ENCODE measurements at places on chromosomes 4 and X.

DNA sequence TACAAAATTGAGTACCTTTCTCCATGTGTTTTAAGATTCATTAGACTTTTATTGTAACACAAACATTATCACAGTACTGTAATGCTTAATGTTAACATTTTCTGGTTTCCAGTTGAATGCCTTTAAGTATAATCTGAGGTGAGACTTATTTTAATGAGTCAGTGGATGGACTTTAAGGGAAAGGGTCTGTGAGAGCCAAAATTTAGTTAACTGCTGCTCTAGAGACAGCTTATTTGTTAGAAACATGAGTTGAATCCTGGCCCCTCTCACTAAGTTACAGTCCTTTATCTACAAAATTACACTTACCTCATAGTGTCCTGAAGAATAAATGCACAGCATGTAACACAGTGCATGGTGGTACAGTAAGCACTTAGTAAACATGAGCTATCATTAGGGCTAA lies 66.0 kb downstream of the PGRMC2 start:
- DNase-seq, result no peak

- no peak for DNase-seq
Measured at GRCh38 chr4:114807759-114808404, 209.3 kb downstream of the UGT8 start.

DNA sequence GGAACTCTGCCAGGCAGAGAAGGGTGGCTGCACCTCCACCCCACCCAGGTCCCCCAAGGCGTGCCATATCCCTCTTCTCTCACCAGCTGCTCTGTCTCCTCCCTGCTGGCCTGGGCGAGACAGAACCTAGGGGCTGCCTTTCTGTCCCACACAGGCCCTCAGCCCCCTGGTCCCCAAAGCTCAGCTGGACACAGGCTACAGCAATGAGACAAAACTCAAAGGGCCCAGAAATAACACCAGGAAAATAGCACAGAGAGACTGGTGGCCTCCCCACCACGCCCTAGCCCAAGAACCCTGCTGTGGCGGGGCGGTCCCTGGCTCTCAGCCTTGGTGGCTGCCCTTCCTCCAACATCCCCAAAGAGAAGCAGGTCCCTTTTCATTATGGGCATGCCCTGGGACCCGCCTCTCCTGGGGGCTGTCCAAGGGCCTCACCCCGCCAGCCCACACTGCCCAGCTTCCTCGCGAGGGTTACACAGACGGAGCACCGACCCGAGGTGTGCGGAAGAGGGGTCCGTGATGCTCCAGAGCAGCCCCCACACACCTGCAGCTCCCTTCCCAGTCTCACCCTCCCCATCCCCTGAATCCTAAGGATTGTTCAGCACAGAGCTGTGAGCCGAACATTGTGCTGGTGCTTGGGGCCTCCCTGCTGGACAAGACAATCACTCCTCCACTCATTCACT lies 67.7 kb upstream of the HMX1 start:
- no peak for DNase-seq

DNA sequence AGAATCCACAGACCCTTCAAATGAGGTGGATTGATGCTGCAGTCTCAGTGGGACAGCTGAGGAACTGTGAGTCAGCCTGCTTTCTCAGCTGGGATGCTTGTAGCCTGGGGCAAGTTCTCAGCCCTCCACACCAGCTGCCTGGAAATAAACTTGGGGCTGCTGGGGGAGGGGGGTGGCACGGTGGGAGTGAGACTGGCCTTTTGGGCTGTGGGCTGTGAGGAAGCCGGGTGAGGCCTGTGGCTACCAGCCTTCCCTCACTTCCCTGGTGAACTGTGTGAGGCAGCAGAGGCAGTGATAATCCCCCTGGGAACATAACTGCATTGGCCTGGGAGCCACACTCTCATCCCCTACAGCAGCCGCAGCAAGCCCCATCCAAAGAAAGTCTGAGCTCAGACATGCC lies 114.5 kb upstream of the GUCY1A1 start:
- DNase-seq, result no peak

DNA sequence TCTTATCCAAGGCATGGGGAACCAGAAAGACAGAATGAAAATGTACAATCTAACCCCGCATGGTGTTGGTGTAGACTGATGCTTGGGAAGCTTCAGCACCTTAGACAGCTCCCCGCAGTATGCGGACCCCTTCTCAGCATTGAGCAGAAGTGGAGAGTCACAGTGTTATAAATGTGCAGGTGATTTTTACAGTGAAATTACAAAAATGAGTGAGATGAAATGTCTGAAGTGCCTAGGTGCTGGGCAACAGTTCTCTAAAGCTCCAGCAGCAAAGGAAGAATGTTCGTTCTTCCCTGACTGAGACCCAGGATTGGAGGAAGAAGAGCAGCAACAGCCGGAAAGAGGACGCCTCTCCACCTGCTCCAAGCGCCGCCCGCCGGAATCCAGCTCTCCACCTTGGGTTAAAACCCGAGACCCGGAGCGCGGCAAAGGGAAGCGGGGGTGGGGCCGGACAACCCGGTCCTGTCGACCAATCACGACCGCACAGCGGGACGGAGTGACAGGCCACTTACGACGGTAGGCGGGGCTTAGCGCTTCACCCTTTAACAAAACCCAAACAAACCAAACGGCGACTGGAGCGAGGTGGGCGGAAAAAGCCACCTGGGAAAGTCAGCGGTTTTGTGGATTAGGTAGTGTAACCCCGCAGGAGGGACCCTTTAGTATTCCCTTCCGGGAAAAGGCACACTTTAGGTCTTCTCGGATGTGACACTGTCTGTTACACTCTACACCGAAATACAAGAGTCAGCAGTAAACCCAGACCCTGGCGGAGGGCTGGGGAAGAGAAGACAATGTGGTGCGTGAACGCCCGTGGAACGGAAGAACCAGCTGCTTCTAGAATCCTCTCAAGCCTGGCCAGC lies at the start of gene GLRA3:
GLRA3 (minus strand) TSS at position 403 of the 857 bp plus-strand sequence. CDS start 436 bp downstream, outside the sequence.
- no peak for DNase-seq

GRCh38 chr4:101941816-101942358 lies 151.4 kb downstream of the BANK1 start:
- DNase-seq, result no peak

All from keratinocyte (primary cell).